CD4-positive, alpha-beta T cell treated with Interleukin-21 for 1 hour (primary cell): ENCODE measurements at places on chromosomes 12 and 14.

DNA sequence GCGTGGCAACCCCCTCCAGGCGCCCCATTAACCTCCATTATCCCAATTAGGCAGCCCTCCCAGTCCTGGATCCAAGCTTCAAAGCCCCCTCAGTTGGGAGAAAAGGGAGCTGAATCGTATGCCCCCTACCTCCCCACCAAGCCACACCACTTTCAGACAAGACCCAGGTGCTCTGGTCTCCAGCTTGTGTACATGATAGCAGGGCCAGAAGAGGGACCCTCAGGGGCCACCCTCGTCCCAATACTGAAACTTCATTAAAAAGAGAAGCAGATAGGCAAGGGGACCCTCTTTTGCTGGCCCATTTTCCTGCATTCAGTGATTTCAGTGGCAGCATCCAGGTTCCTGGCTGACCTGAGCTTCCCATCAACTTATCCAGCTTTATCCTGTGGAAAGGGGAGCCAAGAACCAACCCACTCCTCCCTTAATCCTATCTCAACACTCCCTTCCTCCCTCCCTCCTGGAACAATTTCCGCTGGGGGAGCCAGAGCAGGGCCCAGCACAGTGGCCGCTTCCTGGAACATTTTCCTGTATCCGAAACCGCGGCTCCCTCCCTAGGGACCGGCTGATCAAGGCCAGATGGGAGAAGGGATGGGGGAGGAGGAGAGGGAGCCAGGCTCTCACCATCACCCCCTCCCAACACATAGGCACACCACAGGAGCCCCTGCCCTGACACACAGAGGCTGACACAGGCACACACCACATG lies 9.5 kb upstream of the SP7 start:
- no peak for DNase-seq

DNA sequence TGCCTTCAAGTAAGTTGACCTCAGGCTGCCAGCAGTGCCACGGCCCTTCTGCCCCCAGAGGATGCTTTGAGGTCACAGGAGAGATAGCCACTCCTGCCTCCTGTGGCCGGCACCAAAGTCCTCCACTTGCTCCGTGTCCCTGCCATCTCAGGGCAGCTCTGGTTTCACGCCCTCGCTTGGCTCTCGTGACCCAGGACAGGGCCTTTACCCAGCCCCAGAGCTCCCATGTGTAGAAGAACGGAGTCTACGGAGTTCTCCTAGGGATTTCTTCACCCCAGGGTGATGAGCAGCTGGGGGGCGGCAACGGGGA lies 178.1 kb downstream of the ADGRD1 start:
- no peak for DNase-seq

- no peak for DNase-seq
Observed at GRCh38 chr12:41073633-41074472, 114.3 kb upstream of the PDZRN4 start.

DNA sequence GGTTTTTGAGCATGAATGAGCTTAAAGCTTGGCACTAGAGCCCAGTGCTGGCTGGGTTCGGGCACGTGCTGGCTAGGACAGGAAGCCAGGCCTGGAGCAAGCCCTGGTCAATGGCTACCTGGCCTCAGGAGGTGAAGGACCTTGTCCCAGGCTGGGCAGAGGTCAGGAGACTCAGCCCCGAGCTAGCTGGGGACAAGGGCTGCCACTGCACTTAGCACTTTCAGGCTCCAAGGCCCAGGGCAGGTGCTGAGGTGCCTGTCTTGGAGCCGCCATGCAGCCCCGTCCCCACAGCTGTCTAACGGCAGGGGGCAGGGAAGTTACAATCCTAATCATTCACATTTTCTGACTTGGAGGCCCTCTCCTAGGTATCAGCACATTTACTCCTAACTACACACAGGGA lies 4.3 kb upstream of the AQP6 start:
- DNase-seq: no peak

DNA sequence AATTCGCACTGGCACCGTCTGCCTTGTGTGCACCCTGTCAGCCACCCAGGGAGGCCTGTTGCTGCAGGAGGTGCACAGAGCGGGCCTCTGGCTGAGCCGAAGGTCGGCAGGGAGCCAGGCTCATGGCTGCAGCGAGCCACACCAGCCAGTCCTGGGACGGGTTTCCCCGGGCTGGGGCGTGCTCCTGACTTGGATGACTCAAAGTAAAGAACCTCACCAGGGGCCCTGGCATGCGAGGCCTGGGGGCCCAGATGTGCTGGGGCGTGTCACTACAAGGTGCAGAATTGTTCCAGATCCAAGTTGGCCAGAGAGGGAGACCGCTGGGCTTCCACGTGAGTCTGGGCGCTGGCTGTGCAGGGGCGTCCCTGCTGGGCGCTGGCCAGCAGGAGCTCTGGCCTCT lies 34.5 kb downstream of the FBRSL1 start:
- no peak for DNase-seq

GRCh38 chr12:56128670-56129205 lies 671 bp downstream of the ESYT1 start:
- DNase-seq: peak; percentile 22

DNA sequence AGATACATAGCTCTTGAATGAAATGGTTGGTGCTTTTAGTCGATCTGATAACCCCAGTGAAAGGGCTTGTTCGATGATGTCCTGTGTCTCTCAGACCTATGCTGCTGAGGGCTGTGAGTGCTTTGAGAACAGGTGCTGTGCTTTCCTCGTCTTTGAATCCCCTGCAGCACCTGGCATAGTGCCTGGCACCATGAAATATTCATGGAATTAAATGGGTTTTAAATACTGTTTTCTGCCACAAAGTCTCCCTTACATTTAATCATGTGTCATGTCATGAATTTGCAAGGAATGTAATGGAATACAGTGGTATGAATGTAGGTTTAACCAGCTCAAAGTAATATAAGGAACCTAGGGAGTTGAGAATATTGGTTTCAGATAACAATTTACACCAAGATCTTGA lies 220.5 kb upstream of the PRICKLE1 start:
- DNase-seq: no peak

DNA sequence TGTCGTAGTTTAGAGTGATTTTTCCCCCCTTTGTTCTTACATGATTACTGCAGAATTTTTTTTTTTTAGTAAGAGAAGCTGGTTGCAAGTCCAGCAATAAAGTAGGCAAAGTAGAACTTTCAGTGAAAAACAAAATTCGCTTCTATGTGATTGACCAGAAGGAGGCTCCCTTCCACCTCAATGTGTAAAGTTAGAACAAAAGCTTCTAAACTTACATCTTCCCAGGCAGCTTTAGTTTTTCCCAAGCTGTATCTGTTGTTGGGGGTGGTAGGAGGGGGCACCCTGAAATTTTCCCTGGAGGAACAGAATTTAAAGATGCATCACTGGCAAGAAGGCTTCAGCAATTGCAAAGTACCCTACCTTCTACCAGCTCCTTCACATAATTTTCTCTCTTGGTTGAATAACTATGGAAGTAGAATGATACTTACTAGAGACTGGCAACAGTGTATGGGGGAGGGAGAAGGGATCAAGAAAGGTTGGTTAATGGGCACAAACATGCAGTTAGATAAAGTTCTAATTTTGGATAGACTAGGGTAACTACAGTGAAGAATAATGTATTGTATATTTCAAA lies 87.3 kb upstream of the E2F7 start:
- DNase-seq: no peak
